ENCODE measurements at places on chromosomes 5 and 9.

GRCh38 chr9:120970244-120970643, 43.6 kb upstream of the TRAF1 start:
- DNase-seq = no peak

DNA sequence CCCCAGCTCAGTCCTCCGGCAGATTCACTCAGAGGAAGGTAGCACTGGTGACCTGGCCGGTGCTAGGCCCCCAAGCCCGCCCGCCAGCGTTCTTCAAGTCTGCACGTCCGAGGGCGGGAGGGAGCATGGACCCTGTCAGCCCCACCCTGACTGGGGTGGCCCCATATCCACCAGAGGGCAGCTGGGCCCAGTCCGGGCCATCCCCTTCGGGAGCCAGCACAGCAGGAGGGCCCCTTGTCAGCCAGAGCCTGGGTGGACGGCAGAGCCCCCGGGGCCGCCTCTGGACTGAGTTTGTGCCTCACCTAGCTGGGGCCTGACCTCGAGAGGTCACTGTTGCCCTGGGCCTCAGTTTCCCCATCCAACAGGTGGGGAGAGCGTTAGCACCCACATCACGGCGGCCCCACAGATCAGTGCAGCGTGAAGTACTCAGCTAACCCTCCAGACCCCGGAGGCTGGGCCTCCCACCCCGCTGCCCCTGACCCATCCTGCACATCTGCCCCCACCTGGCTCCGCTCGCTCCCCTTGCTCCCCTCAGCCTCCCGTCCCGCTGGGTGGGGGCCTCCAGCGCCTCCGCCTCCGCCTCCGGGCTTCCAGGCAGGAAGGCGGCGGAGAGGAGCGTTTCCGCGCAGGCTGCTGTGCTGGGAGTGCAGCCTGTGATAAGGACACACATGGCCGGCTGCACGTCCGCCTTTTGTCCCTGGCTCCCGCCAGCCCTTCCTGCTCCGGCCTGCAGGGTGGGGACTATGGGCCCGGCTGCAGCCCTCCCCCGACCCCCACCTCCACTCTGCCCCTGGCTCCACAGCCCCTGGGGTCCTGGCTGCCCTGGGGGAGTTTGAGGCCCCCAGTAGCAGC, 16.6 kb upstream of the EGFL7 start:
- DNase-seq = no peak

- no peak for DNase-seq
Observed at GRCh38 chr5:141949511-141949910, 8.5 kb downstream of the PCDH12 start.

GRCh38 chr9:14538526-14538925, 154.7 kb downstream of the ZDHHC21 start:
- DNase-seq = no peak

DNA sequence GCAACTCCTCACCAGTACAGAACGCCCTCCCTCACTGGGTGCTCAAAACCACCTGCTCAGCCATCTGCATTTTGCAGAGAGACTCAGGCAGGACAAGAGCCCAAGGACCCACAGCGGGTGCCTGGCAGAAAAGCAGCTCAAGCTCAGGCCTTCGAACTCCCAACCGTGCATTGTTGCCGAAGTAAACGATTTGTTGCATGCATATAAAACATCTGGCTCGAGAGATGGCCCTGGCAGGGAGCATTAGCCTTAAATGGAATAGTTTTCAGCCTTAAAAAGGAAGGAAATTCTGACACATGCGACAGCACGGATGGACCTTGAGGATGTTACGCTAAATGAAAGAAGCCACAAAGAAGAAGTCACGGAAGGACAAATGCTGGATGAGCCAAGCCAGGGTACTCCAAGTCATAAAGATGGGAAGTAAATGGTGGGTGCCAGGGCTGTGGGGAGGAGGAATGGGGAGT, 160.4 kb upstream of the PHYKPL start:
- DNase-seq = no peak

DNA sequence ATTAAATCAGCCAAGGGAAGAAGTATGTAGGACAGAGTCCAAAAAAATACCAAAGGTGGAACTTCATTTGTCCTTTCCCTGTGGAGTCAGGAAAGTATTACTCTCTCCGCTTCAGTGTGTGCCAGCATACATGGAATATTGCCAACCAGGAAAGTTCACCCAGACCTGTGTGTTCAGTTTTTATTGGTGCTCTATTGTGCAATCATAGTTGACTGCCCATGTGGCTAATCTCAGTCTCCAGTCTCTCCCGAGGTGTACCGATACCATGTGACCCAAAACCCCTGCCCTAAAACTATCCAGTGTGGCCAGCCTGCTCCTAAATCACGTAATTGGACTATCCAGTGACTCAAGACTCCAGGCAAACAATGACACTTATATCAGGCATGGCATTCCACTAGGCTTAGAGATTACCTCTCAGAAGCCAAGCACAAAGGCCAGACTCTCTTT, 38.8 kb downstream of the NFX1 start:
- no peak for DNase-seq

- no peak for DNase-seq
Observed at GRCh38 chr5:66436721-66437120, 159.5 kb upstream of the MAST4 start.

DNA sequence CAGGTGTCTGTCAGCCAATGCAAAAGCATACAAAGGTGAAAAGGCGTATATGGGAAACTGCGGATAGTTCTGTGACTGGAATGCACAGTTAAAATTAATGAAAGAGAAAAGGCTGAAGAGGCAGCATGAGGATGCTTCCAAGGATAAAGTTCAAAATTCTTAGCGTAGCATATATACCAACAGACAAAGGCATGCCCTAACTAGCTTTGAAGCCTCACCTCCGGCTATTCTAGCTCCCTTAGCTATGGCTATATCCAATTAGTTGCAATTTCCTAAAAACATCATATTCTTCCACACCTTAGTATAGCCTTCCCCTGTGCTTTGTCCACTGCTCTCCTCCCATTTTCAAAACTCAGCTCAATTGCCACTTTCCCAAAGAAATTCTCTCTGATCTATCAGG, 1.4 kb upstream of the DNAJA1 start:
- DNase-seq = no peak

- DNase-seq = no peak
Observed at GRCh38 chr5:96247708-96248107, 185.3 kb downstream of the PCSK1 start.

DNA sequence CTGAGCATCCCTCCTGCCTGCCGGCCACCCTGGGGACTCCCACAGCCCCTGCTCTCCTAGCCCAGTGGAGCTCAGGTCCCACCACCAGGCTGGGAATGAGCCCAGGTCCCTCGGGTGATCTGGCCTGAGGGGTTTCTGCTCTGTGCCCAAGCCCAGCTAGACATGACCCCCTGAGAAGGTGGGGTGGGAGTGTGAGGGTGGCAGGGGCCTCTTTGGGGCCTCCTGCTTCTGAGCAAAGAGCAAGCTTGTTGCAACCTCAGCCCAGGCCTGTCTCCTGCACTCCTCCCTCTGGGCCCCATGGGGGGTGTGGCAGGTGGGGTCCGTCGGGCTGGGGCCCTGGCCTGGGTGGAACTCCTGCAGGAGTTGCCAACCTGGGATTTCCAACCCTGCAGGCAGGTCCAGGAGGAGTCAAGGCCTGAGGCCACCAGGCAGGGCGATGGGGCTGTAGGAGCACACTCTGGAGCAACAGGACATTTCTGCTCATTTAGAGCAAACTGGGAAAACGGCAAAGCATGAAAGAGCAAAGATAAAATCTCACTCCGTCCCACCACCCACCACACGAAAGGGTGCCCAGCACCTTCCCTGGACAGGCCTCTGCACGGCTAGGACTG, 11.4 kb upstream of the NRARP start:
- DNase-seq = no peak

- DNase-seq = no peak
Observed at GRCh38 chr9:137085920-137086530, 760 bp upstream of the MAN1B1 start.

DNA sequence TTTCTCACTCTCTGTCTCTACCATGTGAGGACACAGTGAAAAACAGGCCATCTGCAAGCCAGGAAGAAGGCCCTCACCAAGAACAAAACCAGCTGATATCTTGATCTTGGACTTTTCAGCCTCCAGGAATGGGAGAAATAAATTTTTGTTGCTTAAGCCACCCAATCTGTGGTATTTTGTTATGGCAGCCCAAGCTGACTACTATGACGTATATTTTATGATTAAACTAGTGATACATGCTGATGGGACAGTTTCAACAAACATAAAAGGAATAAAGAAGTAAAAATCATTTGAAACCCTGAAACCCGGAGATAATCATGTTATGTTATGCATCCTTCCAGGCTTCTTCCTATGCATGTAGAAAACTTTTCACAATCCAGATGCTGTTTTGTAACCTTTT, 71.5 kb upstream of the ERBIN start:
- no peak for DNase-seq

DNA sequence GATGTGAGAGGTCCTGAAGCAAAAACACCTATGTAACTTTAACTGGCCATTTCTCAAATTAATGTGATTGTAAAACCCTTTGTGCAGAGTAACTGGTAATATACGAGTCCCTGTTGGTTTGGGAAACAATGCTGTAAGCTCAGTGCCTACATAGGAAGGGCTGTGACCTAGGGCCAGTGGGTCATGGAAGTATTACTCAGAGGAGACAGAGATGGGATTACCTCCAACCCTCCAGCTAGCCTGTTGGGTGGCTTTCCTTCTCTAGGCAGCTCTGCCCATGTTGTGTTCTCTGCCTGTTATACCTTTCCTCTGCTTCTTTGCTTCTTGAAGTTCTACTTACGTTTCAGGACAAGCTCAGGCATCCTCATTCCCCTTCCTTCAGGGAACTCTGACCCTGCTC, 294.8 kb upstream of the RFX3 start:
- DNase-seq = no peak

- DNase-seq = peak; percentile 23
Observed at GRCh38 chr5:25006734-25007133, 362.0 kb upstream of the CDH10 start.

DNA sequence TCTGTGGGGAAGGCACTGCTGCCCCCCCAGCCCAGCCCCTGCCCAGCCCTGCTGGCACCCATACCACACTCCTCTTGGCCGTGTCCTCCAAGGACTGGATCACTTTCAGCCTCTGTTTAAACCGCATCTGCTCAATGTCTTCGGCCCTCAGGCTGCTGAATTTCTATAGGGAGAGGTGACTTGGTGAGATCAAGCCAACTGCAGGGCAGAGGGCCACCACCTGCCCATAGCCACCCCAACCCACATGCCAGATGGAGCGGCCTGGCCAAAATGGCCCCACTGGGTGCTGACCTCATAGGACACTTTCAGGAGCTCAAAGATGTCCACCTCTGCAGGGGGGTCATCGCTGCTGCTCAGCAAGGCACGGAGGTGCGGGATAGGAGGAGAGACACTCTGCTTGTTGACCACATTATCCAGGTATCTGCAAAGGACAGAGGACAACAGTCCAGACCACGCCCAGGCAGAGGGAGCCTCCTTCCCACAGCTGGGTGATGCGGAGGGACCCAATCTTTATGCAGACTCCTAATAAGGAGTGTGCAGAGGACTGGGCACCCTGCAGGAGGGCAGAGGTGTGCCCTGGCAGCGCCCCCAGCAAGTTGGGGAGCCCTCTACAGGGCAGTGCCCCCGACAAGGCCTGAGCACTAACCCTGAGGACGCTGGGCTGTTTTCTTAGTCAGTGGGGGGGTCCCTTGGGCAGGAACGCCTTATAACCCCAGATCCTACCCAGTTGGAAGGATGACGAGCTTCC, 14.4 kb upstream of the MRNIP start:
- DNase-seq = no peak

GRCh38 chr5:73201547-73202513, 28.8 kb downstream of the TMEM174 start:
- no peak for DNase-seq

All from NCI-H774 (cell line).